Colonic mucosa (tissue), 4 donors: ENCODE measurements at places on chromosomes 4 and X.

DNA sequence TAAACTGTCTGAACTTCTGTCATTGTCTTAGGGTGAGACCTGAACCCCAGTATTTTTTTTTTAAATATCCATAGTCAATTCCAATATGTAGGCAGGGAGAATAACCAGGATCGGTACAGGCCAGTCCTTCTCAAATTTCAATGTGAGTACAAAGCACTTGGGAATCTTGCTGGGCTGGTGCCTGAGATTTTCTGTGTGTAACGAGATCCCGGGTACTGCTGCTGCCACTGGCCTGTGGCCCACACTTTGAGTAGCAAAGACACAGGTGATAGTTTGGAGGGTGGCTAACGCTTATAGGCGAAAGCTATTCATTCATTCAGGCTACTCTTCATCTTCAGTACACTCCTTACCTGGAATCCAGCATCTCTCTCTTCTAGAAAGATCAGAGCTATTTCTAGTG is 923.6 kb upstream of the TENM3 start:
- DNase-seq, result no peak

DNA sequence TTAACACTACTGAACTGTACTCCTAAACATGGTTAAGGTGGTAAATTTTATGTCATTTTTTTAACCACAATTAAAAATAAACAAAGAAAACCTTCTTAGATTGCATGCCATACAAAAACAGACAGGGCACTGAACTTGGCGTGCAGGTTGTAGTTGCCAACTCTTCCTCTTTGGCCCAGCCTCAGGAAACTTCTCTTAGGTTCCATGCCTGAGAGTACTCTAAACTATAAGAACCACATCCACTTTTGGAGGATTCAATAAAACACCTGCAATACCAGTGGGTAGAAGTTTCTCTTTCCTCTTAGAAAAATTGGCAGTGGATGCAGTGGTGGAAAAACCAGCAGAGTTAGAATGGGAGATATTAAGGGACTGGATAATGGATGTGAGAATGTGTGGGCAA is 103.4 kb downstream of the LUZP4 start:
- DNase-seq, result no peak

GRCh38 chr4:25818371-25818871 is 44.4 kb downstream of the SEL1L3 start:
- DNase-seq, result no peak

- no peak for DNase-seq
Observed at GRCh38 chr4:82799006-82799881, 648 bp upstream of the SCD5 start.

GRCh38 chr4:2745516-2745915 is 10.6 kb downstream of the TNIP2 start:
- no peak for DNase-seq

- no peak for DNase-seq
Observed at GRCh38 chr4:36213977-36214376, 30.3 kb downstream of the ARAP2 start.

- no peak for DNase-seq
Observed at GRCh38 chr4:169621731-169622492, 1.5 kb downstream of the CLCN3 start.

GRCh38 chr4:104795264-104795939 is 300.7 kb upstream of the CXXC4 start:
- DNase-seq, result no peak

GRCh38 chr4:21806991-21807390 is 141.6 kb downstream of the KCNIP4 start:
- no peak for DNase-seq

GRCh38 chrX:16797841-16798240 is 11.6 kb downstream of the TXLNG start:
- no peak for DNase-seq

DNA sequence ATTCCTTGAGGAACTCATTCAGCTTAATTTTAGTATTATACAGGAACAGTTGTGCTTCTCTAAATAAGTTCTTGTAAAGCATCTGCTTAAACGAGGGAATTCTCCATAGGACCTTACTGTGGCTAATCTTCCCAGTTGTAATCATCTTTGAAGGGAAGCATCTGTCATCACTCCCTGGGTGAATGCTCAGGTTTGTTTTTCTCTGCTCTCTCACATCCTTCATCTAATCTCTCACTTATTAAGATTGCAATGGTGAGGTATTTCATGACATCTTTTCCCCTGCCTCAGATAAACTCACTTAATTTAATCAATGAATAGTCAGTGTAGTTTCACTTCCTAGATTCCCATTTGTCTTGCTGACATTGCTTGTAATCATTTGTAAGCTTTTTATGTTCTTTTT is 121.8 kb upstream of the ADAMTS3 start:
- DNase-seq, result no peak

- DNase-seq, result no peak
Observed at GRCh38 chrX:104137496-104137895, 19.3 kb downstream of the SLC25A53 start.

- no peak for DNase-seq
Observed at GRCh38 chr4:82499738-82500434, 61.9 kb downstream of the TMEM150C start.

- DNase-seq, result no peak
Observed at GRCh38 chrX:27996132-27996531, 14.9 kb upstream of the DCAF8L1 start.

- peak; percentile 25 for DNase-seq
Observed at GRCh38 chr4:77852892-77853495, 9.6 kb upstream of the MRPL1 start.

DNA sequence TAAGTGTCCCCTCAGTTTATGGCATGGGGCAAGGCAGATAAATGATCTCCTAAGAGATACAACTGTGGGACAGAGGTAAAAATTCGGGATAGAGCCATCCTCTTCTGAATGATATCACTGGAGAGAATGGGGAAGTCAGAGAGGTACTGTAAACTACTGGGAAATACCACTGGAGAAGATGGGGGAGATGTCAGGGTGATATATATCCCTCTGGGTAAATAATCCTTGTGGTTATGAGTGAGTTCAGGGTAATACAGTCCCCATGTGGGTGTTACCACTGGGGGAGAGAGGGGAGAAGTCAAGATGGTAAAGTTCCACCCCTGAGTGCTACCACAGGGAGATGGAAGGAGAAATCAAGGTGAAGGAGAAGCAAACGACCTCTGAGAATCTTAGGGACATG is 63.9 kb upstream of the ZNF81 start:
- no peak for DNase-seq

- DNase-seq, result peak; percentile 22
Observed at GRCh38 chr4:183571350-183571941, 66.6 kb downstream of the ING2 start.

- DNase-seq, result no peak
Observed at GRCh38 chr4:110294165-110294564, 95.8 kb upstream of the ELOVL6 start.
